ENCODE measurements at places on chromosomes 7 and 10.

DNA sequence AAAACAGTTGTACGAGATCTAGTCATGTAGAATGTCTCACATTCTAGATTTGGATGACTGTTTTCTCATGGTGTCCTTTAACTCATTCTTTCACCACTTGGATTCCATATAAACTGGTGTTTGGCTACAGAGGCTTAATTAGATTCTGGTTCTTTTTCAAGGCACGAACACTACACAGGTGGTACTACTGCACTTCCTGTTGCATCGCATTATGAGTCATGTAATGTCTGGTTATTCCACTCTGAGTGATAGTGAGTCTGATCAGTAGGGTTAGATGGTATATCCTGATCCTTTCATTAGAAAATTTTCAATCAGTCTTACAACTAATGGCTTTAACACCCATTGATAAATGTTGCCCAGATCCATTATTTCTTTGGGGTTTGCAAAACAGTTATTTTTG is 11.2 kb upstream of the AKAP9 start:
- DNase-seq = no peak

DNA sequence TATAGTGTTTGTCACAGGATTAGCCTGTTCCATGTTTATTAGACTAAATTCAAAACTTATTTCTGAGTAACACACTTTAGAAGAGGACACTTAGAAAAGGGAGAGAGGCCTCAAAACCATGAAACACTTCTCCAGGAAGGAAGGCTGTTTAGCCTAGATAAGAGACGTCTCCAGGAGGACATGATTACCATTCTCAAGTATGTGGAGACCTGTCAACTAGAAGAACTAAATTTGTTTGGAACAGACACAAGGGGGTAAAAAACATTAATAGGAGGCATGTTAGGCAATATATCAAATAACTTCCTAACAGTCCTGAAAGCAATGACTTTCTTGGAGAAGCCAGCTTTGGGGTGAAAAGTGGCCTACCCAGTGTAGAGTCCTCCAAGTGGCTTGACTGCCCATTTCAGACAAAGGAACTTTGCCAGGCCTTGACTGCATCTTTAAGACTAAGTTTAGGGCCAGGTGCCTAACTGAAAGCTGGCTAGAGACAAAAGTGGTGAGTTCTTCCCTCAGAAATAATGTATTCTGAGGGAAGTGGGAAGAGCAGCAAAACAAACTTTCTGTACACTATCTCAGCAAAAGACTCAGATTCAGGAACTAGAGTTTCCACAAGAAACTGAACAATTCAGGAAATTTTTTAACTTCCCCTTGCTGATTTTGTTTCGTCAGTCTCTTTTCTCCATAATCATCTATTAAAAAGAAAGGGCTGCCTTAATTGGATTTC is 11.8 kb downstream of the NCOA4 start:
- no peak for DNase-seq

DNA sequence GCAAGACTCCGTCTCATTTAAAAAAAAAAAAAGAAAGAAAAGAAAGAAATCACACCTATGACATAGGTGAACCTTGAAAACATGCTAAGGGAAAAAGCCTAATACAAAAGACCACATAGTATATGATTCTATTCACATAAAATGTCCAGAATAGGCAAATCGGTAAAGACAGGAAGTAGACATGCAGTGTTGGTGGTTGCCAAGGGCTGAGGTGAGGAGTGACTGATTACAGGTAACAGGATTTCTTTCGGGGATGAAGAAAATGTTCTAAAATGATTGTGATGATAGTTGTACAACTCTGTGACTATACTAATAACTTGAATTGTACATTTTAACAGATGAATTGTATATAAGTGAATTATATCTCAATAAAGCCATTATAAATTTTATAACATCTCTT is 3.3 kb downstream of the XPNPEP1 start:
- no peak for DNase-seq

DNA sequence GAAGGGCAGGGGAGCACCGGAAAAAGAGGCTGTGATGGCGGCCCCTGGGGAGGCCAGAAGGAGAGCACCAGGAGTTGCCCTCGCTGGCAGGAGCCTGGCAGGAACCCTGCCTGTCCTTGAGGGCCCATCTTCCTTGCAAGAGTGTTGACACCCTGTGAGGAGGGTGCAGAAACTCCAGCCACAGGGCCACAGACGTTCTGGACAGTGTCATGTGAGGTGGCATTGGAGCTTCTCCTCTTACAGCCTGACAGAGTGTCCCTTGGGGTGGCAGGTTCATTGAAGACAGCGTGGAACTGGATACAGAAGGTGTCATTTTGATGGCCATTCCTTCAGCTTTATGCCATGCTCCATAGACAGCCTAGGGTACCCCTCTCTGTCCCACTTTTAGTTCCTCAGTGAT is 54.2 kb downstream of the RBM20 start:
- no peak for DNase-seq

GRCh38 chr10:57018452-57018851 is 657.4 kb upstream of the ZWINT start:
- no peak for DNase-seq
